ENCODE measurements at places on chromosomes 3 and 15.

DNA sequence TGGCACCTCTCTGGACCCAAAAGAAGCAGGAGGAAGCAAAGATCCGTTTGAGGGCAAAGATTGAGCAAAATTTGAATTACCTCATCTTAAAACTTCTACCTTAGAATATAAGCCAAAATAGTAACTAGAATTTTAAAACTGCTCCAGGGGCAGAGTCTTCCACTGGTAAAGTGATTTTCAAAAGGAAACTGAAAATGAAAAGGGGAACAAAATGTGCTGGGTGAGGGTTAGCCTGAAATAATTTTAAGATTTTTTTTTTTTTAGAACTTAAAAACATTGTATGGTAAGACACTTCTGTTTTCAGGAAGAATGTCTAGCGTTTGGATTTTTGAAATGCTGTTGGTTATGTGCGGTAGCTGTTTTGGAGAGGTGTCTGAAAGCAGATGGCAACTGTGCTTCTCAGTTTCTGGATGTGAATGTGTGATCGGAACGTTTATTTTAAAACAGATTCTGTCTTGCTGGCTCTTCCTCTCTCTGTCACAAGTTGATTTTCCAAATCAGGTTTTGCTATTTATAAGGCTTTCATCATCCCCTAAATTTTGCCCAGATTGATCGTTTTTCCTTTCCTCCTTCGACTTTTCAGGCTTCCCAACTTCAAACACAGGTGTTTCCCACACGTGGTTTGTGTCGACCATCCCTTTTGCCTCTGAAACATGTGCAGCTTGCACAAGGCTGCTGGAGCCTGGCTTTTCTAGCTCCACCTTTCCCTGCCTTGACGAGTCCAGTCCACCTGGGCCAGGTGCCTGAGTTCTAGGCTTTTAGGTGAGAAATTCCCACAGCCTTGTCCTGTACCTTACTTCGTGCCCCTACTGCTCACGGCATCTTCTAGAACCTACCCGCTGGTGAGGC is 3.3 kb downstream of the LRRK1 start:
- no peak for DNase-seq

GRCh38 chr3:196553551-196553950 is 14.8 kb downstream of the WDR53 start:
- no peak for DNase-seq

- peak; percentile 91 for DNase-seq
Measured at GRCh38 chr3:141240687-141241615, 9.3 kb downstream of the PXYLP1 start.

DNA sequence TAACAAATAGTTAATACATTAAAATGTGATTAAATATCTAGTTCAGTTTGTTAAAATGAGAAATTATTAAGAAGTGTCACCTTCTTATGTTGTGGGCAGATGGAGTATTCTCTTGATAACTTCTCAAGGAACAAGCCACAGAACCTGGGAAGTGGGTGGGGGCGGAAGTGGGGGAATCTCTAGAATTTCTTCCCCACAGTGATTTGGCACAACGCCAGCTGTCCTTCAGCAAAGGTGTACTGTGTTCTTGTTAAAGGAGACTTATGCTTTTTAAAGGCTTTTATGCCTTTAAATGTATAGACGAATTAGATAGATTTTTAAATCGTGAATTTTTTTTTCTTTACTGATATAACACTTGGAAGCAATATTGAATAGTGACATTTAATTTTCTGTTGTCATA is 42.4 kb downstream of the SEC22A start:
- no peak for DNase-seq

GRCh38 chr3:150180334-150180733 is 209.6 kb upstream of the PFN2 start:
- DNase-seq: peak; percentile 91

- DNase-seq: no peak
Measured at GRCh38 chr15:85027033-85027380, 45.4 kb downstream of the PDE8A start.

DNA sequence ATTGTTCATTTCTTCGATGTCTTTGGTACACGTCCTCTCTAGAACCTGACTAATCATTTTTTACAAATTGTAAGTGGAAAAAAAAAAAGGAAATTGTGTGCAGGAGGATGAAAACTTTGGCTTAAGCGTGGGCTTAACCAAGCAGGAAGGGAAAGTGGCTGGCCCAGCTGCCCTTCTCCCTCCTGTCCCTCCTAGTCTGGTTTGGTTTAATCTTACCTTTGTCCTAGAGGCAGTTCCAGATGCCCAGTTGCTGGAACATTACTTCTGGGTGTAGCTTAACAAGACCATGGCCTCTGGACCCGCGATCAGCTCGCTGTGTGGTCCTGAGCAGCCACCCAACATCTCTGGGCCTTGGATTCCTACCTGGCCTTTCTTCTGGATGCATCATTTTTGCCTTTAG is 15.4 kb downstream of the PAQR5 start:
- no peak for DNase-seq

DNA sequence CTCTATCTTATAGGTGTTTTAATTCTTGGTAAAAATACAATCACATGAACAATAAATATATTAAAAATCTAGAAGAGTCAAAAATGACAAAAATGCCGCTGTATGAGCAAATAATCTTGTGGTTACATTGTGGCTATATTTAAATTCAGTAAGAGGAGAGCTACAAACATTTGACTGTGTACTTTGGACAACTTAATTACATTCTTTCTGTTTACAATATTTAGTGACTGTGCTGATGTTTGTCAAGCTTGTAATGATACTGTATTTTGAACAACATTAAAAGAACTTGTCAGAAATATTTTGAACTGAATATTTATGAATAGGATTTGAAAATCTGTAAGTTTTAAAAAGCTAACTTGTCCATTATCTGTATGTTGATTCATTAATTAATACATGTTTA is 598.3 kb downstream of the SI start:
- no peak for DNase-seq

DNA sequence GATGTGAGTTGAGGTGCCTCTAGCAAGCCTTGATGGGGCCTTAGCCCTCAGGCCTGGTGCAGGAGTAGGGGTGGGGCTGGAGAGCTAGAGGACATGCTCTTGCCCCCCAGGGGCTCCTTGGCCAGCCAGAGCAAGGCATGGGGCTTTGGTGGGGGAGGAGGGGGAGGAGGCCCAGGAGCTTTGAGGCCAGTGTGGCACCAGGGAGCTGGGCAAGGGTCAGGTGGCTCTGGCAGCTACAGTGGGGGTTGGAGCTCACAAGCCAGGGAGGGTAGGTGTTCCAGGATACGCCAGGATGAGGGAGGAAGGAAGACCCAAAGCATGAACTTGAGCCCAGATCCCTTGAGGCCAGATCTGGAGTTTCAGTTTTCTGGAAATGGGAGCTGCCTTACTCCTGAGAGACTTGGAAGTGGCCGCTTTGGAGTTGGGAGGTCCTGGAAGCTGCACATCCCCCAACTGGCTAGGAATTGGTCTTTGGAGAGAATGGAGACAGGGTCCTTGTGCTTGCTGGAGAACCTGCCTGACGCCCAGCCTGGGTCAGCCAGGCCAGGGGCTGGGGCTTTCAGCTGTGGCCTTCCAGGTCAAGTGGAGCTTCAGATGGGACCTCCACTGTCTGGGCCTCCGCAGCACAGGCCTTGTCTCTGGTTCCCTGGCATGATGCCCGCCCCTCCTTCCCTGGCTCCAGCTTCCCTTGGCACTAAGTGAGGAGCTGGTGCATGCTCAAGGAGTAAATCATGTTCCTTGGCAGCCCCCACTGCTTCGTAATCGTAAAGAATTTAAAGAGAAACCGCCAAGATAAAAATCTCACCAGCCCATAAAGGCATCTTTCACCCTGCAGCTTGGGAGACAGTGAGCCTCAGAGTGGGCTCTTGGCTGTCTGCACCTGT is 8.7 kb downstream of the SEMA3F start:
- peak; percentile 83 for DNase-seq

DNA sequence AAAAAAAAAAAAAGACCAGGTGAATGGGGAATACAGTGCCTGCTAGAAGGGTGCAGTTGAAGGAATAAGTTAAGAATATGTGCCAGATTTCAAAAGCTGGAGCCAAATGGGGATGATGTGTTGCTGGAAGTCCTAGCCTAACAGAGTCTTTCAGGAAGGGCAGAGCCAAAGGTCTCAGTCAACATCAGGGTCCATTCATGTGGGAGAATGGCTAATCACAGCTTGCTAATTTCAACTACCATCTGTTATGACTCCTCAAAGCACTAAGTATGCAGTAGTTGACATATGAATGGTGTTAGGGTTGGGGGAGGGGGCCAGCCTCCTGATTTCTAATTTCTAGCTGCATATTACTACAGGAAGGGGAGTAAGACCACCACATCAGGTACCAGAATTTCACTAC is 4.4 kb downstream of the ZBTB38 start:
- no peak for DNase-seq

GRCh38 chr3:176351408-176351807 is 845.9 kb downstream of the TBL1XR1 start:
- DNase-seq: no peak

GRCh38 chr3:192501401-192501800 is 225.9 kb downstream of the FGF12 start:
- no peak for DNase-seq

DNA sequence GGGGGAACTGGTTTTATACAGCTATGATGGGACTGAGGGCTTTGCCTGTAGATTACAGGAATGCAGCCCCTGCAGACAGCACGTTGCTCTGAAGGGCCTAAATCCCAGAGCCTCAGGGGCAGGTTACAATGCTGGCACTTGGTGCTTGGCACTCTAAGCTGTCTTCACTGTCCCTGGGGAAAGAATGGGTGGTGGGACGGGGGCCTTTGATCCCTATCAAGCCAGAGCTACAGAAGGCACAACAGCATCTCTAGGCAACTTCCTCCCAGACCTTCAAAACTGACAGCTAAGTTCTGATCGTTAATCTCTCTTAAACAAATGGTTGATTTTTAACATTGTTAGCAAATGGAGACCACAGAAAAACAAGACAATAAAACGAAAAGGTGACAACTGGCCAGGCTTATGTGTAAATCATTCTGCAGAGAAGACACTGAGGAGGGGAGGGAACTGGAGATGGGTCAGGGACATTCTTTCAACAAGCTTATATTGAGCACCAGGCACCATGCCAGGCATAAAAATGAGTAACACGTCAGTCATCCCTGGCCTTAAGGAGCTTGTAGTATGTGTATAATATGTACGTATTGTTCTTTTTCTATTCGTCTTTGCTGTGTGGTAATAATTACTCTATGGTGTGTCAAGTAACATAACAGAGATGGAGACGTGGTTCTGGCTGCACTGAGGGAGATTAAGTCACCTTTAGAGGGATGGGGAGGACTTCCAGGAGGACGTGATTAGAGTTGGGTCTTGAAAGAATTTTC is 49.1 kb downstream of the CA12 start:
- DNase-seq: peak; percentile 94

DNA sequence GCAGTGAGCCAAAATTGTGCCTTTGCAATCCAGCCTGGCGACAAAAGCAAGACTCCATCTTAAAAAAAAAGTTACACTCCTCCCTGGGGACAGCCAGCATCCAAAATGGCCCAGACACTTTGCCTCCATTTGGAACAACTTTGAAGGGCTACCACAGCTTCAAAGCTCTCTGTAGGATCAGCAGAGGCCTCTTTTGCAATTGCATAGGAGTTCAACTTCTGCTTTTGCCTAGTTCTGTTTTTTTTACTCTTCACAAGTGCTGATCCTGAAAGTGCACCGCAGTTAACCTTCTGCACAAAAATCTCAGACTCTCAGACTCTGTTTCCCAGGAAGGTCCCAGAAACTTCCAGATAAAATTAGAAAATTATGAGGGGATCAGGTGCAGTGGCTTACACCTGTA is 25.2 kb upstream of the SLC4A7 start:
- DNase-seq: no peak

DNA sequence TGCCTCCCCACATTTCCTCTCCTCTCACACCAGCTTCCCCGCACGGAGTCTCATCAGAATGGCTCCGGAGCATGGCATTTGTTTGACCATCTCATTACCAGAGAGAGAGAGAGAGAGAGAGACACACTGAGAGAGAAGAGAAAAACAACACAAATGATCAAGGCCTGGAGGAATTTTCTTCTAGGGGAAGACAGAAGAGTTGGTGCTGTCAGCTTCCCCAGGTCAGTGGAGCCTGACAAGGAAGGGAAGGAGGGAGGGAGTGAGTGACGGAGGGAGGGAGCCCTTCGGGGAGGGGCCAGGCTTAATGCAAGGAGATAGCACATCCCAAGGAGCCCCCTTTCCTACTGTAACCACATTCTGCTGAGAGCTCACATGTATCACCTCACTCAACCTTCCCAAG is 9.1 kb downstream of the ST8SIA2 start:
- DNase-seq: no peak

DNA sequence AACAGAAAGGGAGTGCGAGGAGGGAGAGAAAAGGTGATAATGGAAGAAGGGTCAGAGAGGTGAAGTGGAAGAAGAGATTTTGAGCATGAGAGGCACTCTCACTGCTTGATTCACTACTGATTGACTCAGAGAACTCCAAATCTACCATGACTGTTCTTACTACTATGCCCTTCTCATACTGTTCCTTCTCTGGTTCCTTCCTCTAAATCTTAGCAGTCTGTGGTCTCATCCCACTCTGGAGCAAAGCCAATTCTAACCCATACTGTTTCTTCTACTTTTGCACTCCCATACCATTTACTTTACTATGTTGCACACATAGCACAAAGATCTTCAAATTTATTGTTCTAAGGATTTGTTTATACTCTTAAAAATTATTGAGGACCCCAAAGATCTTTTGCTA is 100.8 kb downstream of the DTWD1 start:
- no peak for DNase-seq

DNA sequence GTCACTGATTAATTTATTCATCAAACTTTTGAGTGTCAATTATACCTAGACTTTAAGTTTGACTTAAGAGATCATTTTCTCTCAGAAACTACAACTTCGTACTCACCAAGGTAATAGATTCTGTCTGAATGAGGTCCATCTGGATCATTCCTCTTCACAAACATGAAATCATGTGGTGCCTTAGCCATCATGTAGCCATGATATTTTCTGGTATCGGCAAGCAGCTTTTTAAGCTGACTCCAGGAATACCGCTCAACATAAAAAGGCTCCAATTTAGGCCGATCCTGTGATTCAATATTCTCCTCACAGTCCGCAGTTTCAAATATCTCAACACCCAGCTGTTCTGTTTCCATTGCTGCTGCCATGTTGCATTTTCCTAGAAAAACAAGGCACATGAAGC is 5.3 kb downstream of the DPP8 start:
- DNase-seq: no peak

GRCh38 chr3:45537970-45538640 is 56.4 kb upstream of the LIMD1 start:
- DNase-seq: peak; percentile 99

GRCh38 chr15:87144775-87145174 is 1065.1 kb downstream of the AGBL1 start:
- peak; percentile 81 for DNase-seq

DNA sequence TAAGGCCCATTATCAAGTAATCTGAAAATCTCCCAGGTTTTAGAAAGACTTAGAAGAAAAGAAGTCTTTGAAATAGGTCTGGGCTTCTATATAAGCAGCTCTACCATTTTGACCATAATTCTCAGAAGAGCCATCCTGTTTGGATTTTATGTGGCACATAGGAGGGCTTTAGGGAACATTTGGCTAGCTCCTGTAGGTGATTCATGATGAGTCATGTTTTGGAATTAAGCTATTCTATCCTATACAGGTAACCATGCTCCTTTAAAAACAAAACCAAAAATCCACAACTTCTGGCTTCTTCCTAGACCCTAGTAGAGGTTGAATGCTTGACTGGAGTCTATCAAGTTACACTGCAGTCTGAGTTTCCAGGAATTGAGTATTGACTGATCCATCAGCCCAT is 8.9 kb downstream of the SST start:
- no peak for DNase-seq

Data from RPMI7951 (cell line).